Gastrocnemius medialis (tissue), 4 donors: ENCODE measurements at places on chromosomes 2 and 18. TPM values are rescaled to one million over a fixed set of nuclear protein-coding genes. Genes with fewer than 3 reads are reported as not detected.

- no peak for DNase-seq
- H3K36me3 ChIP-seq: no peaks in the 10 kb centered on the region
- H3K4me3 ChIP-seq: no peak overlapping the region
- H3K4me1 ChIP-seq: no peaks in the 10 kb centered on the region
- no peaks in the 10 kb centered on the region for H3K27me3 ChIP-seq
Measured at GRCh38 chr2:191151331-191151730, 537 bp upstream of the STAT4 start.

- no peaks in the 10 kb centered on the region for H3K36me3 ChIP-seq
- H3K4me3 ChIP-seq: no peak overlapping the region
- H3K27me3 ChIP-seq: no peaks in the 10 kb centered on the region
- H3K4me1 ChIP-seq: peaks cover 19% of the 10 kb centered on the region
- DNase-seq: no peak
Measured at GRCh38 chr2:180003073-180003472, 4.0 kb downstream of the CWC22 start.

DNA sequence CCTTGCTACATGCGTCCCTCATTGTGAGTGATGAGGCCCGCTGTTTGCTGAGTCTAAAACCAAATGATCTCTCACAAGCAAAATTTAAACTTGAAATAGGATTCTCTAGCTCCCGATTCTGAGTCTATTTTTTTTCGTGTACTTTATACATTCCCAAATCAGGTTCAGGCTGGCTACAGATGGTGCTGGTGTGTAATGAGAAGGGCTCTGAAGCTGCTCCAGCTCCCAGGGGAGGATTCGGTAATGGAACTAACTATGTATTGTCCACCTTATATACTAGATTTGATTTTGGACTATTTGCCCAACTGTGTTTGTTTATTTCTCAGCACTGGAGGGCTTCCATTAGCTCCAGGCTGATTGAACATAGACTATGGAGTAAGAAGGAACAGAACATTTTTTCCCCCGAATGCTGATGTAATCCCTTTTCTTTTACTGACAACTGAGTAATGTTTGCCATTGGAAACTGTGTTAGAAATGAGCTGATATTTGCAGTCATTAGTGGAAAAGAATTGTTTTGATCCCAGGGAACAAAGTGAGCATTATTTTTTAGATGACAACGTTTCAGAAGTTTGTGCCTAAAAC lies 274.0 kb upstream of the FIGN start:
- H3K27ac ChIP-seq: no peak overlapping the region
- no peak for DNase-seq
- no peaks in the 10 kb centered on the region for H3K27me3 ChIP-seq

Gene SMAD7
- 10.5 TPM for total RNA-seq

Gene UGT1A3
- not detected for total RNA-seq

Gene LYPD1
- total RNA-seq: not detected
